ENCODE measurements at places on chromosomes 12 and 14. TPM values are rescaled to one million over a fixed set of nuclear protein-coding genes. Genes with fewer than 3 reads are reported as not detected.

Gene SERPINA1
- polyA plus RNA-seq = 5.5 TPM

DNA sequence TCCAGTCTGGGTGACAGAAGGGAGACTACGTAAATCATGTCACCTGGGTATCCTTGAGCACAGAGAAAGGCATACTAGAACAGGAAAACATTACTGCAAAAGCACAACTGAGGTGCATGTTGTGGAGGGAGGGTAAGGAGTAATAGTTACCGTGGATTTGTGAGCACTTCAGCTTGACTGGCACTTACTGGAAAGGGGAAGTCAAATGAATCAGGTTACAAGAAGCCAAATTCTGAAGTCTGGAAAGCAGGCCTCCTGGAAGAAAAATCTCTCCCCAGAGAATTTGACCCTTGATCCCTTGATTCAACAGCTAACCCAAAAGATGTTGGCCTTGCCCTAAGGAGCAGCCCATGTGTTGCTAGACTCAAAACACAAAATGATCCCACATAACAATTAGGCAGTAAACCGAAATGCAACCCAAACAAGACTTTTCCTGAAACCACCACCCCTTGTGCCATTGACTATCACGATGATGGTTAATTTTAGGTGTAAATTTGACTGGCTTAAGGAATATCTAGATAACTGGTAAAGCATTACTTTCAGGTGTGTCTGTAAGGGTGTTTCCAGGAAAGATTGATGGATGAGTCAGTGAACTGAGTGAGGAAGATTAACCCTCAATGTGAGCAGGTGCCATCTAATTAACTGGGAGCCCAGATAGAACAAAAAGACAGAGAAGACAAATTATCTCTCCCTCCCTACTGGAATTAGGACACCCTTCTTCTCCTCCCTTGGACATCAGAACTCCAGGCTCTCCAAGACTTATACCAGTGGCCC lies 108.8 kb downstream of the SLC25A21 start:
- no peak for DNase-seq

- no peak for DNase-seq
These were observed 116.0 kb upstream of the NCOR2 start for GRCh38 chr12:124683152-124684124.

DNA sequence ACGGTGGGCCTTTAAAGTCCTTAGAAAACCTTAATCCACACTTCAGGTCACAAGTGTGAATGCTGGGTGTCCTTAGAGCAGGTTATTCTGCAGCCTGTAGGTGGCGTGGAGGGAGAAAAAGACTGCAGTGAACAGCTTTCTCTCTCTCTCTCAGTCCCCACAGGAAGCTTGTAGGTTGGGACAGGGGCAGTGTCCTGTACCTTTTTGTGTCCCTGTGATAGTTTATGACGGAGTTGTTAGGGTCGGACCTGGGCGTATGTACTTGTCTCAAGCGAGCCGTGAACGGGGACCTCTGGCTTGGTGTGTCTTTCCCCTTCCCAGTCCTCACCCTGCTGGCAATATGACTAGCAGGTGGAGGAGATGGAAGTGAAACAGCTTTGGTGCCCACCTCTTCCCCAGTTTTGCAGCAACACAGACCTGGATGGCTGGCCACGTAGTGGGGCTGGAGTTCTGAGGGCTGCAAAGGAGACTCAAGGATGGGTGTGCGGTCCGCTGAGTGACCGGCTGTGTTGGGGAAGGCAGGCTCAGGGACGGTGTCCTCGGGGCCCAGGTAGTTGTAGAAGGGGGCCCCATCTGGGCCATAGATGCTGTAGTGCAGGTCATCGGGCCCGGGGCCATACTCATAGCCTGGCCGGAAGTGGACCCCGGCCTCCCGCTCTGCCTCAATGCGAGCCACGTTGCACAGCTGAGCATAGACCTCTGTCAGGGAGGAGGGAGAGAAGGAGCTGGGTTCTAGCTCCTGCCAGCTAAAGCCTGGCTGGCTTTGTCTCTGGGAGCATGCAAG lies 8.9 kb downstream of the ISCA2 start:
- peak; percentile 17 for DNase-seq

DNA sequence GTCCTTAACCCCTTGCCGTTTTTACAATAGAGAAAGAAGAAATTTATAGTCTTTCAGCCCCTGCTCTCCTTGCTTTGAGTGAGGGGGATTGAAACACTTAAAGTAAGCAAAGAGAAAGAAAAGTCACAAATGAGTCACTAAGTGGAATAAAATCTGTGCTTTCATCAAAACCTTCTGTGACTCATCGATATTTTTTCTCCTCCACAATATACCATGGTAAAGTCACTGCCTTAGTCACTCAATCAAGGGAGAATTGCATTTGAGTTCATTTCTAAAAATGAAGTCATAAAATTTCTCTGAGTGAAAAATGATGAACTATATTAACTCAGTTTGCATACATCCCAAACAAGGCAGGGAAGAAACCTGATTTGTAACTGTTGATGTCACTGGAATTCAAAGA lies 470.3 kb downstream of the FOXG1 start:
- DNase-seq = no peak

GRCh38 chr14:104140463-104141331 lies 2.3 kb downstream of the KIF26A start:
- DNase-seq = no peak

DNA sequence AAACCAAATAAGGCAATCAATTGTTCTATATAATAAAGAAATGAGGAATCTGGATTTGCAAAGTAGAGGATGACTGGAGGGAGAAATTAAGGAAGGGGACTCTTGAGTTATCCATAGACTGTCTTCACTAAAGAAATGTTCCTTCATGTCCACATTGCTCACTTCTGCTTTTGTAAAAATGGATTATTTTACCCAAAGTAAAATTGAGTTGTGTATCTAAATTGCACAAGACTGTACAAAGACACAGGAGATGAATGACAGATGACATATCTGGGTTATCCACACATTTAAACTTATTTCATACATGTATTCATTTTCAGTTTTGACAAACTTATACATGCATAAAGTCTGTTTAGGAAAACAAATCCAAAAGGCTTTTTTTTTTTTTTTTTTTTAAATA lies 11.3 kb downstream of the ATP2B1 start:
- no peak for DNase-seq

DNA sequence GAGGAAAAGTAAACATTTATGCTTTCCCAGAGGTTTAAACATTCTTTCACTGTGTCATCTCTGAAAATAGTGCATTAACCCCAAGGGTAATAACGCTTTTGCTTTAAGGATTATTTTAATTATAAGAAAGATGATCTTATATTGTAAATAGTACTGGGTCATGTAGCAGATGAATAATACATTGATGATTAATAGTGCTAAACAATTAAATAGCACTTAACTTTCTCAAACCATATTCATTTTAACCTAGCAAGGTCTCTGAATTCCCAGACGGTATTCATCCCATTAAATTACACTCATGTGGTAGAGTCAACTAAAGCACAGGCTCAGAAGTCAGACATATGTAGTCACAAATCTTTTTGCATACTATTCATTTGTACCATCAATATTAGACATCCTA lies 115.6 kb upstream of the FAR2 start:
- no peak for DNase-seq

- DNase-seq = no peak
These were observed 143.9 kb downstream of the SYNE2 start for GRCh38 chr14:63996625-63997220.

GRCh38 chr12:62259631-62259992 lies 592 bp upstream of the USP15 start:
- no peak for DNase-seq

Gene CYP27B1
- 0.99 TPM for polyA plus RNA-seq

Gene DDN
- polyA plus RNA-seq = 0.56 TPM

DNA sequence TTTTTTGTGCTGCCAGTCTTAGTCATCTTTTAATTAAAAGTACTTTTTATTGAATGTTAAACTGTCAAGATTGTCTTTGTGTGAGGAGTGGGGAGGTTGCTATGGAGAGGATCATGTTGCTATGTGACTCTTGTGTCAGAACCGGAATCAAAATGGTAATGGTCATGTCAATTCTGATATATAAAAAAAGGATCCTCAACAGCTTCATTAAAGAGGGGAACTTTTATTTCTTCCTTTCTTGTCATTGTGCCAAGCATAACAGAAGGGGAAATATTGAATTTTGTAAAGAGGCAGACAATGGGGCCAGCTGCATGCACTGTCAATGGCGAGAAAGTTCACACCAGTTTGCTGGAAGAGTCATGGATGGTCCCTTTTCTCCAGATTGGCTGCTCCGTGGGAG lies 564.8 kb downstream of the VRK1 start:
- DNase-seq = no peak

GRCh38 chr12:130859161-130859560 lies 12.7 kb upstream of the RAN start:
- no peak for DNase-seq

Gene ALG10B
- 12.3 TPM for polyA plus RNA-seq

DNA sequence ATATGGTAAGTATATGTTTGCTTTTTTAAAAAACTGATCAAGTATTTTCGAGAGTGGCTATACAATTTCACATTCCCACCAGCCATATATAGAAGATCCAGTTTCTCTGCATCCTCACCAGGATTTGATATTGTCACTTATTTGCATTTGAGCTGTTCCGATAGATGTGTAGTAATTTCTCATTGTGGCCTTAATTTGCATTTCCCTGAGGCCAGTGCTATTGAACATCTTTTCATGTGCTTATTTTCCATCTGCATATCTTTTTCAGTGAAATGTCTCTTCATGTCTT lies 72.9 kb upstream of the VASH1 start:
- no peak for DNase-seq

GRCh38 chr12:38809832-38810231 lies 95.6 kb downstream of the CPNE8 start:
- DNase-seq = no peak

GRCh38 chr14:28468191-28469151 lies 298.1 kb upstream of the FOXG1 start:
- no peak for DNase-seq

Gene STYK1
- polyA plus RNA-seq = 0.60 TPM

- no peak for DNase-seq
These were observed 126.1 kb downstream of the PELI2 start for GRCh38 chr14:56244138-56244789.

DNA sequence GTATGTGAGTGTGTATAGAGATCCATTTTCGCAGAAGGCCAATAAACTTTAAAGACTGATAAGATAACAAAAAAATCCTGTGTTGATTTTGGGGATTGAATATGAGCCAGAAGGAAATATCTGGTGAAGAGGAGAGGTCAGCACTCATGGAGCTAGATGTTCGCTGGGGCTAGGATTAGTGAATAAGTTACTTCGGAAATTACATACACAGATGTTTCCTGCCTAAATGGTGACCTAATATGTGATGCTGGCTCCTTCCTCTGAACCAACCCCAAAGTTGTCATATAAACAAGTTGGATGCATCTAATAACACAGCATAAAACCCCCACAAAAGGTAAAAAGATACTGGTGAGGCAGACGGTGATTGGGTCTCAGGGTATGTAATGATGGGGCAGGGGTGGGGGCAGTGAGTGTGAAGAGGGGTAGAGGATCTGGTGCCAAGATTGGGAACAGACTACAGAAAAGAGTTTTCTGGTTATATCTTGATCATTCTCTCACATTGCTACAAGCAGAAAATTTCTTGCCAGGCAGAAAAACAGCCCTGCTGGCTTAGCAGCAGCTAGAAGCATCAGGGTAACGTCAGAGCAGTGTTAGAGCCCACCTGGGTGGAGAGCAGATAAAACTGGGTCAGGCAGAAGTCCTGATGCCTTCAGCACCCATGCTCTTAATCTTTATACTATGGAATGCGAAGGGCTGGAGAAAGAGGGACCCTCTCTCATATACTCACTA lies 140.4 kb upstream of the GZMB start:
- DNase-seq = peak; percentile 90

- peak; percentile 68 for DNase-seq
These were observed 2.6 kb downstream of the SMIM41 start for GRCh38 chr12:52082026-52082668.

GRCh38 chr12:12701457-12701856 lies 5.5 kb upstream of the GPR19 start:
- DNase-seq = no peak

Gene MTA1
- 107 TPM for polyA plus RNA-seq

GRCh38 chr12:43973993-43974392 lies 138.1 kb downstream of the TMEM117 start:
- DNase-seq = no peak

GRCh38 chr12:65894624-65895390 lies 70.5 kb downstream of the HMGA2 start:
- DNase-seq = no peak

Gene FAM186B
- polyA plus RNA-seq = 2.5 TPM

GRCh38 chr14:22534547-22534946 lies 54.5 kb downstream of the DAD1 start:
- no peak for DNase-seq

- DNase-seq = no peak
These were observed 23.6 kb upstream of the FOS start for GRCh38 chr14:75254901-75255584.
